Brain microvascular endothelial cell (primary cell): ENCODE measurements at places on chromosomes 5 and 9.

DNA sequence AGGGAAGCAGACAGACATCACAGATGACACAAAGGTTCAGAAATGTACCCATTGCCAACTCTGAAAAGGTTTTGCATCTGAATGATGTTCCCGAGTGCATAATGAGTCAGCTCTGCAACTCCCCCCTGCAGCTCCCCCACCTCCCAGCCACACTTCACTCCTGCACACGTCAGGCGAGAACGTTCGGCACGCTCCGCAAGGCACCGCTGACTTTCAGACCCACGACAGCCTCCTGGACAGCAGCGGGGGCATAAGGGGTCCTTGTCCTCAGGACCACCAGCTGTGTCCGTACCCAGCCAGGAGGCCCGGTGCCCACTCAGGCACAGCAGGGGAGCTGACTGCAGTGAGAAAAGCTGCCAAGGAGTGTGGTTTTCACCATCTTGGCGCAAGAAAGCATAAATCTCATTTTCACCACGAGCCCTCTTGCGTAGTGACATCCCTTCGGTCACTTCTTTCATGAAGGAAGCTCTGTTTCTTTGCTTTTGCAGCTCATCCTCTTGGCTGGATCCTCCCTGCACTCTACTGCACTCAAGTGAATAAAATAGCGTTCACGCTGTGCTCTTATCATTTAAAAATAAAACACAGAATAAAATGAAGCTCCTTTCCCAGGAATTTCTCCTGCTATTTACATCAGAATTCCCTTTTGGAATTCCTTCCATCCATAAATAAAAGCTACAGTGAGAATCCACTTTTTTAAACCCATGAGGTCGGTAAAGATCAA is 9.9 kb downstream of the GFPT2 start:
- DNase-seq: peak; percentile 73

DNA sequence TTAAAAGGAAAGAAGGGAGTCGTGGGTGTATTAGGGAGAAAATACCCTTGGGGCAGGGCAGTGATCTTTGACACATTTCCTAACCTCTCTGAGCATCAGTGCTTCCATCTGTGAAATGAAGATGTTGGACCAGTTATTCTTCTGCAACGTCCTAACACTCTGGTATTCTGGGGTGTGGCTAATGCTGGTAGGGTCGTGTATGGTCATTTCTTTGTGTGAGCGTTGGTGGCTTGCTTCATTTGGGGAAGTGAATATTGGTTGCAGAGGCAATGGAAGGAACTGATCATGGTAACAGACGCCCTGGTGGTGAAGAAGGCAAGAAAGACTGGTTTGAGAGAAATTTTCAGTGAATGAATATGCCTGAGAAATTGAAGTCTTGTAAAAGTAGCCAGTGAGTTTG is 67.9 kb upstream of the TTC23L start:
- no peak for DNase-seq

GRCh38 chr5:124920909-124921666 is 174.6 kb upstream of the ZNF608 start:
- DNase-seq: no peak

DNA sequence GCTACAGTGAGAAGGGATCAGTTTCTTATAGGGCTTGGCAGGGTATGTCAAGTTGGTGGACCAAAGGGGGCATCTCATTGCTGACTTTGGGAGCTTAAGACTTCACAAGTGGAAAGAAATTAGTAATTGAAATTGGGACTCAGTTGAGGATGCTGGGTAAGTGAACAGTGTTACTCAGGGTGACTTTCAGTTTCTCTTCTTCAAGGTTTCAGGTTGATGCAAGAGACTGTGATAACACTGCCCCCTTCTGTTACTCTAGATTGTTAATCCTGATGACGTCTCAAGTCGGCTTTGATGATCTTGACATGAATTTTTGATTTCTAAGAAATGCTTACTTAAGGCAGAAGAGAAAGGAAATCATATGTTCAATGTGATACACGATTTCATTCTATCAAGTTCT is 21.3 kb downstream of the KCTD16 start:
- DNase-seq: peak; percentile 79

- no peak for DNase-seq
These were observed 172.7 kb downstream of the TAF11L14 start for GRCh38 chr5:17806818-17807468.

DNA sequence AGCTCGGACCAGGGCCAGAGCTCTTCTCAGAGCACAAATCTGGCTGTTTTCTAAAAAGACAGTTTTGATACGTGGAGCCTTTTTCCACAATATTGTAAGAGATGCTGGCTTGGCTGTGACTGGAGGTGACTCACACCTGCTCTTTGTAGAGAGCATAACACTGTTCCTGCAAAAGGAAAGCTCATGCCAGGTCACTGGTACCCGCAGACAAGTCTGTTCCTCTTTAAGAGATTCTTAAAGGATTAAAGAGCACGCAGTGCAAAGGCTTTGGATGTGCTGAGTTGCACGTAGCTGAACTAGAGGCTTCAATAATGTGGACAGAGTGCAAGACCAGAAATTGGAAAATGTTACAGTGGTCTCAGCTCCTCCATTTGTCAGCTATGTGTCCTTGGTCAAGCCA is 19.0 kb downstream of the ACTL7B start:
- DNase-seq: no peak

DNA sequence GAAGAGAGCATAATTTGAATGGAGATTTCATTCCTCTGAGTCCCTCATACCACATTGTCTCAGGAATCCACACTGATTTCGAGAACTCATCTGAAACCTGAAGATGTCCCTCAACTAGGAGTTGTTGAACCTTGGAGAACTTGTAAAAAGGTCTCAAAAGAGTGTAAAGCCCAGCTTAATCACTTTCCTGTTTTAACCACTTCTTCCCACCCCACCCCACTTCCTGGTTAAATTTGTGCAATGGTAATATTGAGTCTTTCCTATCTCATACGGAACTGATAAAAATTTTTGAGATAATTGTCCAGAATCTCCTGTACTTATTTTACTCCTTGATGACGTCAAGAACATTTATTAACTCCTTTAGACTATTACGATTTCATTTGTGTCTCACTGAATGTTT is 240.7 kb downstream of the ARRDC3 start:
- DNase-seq: no peak

DNA sequence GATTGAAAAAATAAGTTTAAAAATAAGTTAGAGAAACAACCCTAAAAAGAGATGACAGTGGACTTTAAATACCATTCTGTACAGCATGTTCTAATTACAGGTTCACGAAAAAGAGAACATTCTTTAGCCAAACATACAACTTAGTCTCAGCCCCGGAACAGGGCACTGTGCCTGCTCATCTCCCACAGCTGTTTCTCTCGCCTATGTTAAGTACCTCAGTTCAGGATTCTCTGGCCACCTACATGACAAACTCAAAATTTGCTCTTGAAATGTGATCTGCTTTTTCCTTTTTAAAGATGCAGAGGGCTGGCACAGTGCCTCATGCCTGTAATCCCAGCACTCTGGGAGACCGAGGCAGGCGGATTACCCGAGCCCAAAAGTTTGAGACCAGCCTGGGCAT is 52.3 kb downstream of the MYO10 start:
- DNase-seq: no peak

DNA sequence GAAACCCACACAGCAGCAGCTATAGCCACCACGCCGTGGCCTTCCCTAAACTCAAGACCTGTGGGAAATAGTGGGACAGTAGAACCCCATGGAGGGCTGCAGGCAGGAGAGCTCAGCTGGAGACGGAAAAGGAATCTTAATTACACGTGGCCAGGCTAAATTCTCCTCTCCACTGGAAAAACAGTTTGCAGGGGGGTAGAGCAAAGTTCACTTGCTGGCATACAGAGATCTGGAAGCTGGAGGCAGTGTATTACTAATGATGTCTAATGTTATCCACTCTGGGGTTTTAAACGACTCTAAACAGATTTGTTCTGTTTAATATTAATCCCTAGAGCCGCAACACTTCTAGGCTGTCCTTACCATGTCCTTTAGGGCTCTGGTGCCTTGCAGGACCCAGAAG is 257.1 kb downstream of the SAXO1 start:
- DNase-seq: no peak

DNA sequence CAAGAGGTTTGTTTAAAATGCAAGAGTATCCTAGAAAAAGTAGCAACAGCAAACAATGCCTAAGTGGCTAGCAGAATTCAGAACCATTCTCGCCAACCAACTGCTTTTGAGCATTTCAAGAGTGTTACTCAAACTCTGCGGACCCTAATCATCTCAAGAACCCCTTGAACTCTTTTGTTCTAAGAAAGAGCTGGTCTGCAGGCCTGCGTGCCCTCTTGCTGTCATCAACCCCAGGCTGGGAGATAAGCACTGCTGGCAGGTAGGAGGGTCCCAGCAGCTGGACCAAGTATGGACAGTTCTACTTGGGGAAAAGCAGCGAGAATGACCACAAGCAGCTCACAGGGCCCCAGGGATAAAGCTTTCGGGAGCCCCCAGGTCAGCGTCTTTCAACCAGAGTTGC is 38.3 kb downstream of the MYO10 start:
- DNase-seq: no peak

DNA sequence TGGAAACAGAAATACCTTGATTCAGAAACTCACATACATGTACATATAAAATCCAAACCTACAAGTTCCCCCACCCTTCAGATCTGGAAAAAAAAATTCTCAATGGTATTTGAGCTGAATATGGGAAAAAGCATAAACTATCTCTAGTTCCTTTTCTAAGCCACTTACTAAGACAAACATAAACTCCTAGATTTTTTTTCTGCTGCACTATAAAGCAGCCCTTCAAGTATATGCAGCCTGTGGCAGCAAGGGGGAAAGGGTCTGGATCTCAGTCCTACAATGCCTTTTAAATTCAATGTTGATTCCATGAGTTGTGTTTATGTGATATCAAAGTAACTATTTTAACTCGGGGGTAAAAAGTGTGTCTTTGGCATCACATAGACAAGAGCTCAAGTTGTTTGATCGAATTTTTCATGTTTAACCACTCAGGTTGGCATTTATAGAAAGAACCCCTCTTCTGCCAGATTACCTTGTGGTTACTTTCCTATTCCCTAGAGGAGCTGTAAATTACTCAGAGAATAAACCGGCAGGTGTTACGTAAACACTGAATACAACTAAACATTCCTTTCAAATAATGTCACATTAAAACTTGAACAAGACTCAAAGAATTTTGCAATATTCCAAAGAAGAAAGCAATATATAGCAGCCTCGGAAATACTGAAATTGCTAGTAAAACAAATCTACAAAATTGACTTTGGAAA is 91.8 kb upstream of the FER start:
- DNase-seq: no peak

DNA sequence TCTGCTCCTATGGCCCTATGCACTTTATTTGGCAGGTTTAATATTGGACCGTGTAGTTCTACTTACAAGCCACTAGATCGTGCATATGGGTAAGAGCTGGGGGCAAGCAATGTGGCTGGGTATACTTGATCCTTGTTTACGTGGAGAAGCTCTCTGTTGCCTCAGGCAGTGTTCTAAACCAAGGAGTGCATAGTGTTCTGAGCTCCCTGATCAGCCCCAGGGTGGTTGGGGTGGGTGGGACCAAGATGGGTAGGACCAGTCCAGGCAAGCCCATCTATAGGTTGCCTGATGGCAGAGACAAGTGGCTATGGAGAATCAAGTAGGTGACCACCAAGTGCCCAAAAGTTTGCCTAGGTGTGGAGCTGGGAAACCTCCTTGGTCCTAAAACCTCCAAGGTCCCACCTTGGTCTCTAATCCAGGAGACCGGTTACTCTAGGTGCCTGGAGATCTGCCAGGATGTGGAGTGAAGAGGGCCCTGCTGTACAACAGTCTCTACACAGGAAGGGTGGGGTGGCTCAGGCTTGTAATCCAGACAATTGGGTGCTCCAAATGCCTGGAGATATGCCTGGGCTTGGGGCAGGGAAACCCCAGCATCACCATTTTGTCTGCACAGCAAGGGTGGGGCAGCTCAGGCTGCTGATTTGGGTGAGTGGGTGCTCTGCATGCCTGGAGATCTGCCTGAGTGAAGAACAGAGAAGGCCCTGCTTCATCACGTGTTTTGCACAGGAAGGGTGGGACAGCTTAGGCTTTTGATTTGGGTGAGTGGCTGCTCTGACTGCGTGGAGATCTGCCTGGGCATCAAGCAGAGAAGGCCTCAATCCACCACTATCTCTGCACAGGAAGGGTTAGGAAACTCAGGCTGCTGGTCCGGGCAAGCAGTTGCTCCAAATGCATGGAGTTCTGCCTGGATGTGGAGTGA is 659.8 kb downstream of the TLE4 start:
- no peak for DNase-seq

- no peak for DNase-seq
These were observed 3.7 kb downstream of the SEMA4D start for GRCh38 chr9:89494199-89494598.

- DNase-seq: no peak
These were observed 2.5 kb downstream of the SLC6A18 start for GRCh38 chr5:1227667-1228066.

DNA sequence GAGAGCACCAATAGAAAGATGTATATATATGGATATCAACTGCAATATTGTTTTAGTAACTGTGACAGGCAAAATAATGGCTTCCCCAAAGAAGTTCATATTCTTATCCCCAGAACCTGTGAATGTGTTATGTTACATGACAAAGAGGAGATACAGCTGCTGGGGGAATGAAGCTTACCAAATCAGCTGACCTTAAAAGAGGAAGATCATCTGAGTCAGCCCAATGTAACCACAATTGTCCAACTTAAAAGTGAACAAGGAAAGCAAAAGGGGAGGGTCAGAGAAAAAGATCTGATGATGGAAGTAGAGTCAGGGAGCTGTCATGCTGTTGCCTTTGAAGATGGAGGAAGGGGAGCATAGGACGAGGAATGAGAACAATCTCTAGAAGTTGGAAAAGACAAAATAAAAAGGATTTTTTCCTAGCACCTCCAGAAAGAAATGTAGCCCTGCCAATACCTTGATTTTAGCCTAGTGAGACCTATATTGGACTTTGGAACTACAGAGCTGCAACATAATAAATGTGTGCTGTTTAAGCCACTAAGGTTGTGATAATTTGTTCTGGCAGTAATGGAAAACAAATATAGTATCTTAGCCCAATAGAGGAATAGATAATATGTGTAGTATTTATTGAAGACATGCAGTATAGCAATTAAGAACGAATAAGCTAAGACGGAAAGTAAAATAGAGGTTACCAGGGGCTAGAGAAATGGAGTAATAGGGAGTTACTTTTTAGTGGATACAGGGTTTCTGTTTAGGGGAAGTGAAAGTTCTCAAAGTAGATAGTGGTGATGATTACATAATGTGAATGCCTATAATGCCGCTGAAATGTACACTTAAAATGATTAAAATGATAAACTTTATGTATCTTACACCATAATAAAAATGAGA is 115.9 kb downstream of the PIK3R1 start:
- peak; percentile 48 for DNase-seq
